ENCODE measurements at places on chromosomes 11 and 22.

GRCh38 chr11:101336155-101336554 is 206.5 kb upstream of the PGR start:
- DNase-seq = no peak

DNA sequence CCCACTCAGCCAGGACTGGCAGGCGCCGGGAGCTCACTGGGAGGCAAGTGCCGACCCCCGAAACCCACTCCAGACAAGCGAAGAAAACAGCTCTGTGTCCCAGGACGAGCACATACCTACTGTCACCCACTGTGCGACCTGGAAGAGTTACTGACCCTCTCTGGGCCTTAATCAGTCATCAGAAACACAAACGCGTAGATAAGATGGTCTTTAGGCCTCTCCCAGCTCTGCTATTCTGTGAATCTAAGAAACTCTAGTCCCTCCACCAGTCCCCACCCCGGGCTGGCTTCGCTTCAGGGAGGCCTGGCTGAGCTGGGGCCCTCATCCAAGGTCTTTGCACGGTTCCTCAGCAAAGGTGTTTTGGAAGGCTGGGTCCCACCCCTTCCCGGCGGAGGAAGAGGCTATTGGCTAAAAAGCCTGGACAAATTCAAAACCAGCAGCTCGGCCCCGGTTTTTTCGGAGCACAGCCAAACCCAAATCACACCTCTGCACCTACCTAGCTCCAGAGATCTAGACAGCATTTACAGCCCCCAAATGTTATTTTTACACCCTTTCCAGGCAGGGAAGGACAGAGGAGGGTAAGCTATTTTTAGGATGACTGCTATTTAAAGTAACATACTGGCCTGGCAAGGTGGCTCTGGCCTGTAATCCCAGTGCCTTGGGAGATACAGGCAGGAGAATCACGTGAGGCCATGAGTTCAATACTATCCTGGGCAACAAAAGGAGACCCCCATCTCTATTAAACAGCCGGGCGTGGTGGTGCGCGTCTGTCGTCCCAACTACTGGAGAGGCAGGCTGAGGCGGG is 13.2 kb upstream of the HDHD5 start:
- DNase-seq = no peak

DNA sequence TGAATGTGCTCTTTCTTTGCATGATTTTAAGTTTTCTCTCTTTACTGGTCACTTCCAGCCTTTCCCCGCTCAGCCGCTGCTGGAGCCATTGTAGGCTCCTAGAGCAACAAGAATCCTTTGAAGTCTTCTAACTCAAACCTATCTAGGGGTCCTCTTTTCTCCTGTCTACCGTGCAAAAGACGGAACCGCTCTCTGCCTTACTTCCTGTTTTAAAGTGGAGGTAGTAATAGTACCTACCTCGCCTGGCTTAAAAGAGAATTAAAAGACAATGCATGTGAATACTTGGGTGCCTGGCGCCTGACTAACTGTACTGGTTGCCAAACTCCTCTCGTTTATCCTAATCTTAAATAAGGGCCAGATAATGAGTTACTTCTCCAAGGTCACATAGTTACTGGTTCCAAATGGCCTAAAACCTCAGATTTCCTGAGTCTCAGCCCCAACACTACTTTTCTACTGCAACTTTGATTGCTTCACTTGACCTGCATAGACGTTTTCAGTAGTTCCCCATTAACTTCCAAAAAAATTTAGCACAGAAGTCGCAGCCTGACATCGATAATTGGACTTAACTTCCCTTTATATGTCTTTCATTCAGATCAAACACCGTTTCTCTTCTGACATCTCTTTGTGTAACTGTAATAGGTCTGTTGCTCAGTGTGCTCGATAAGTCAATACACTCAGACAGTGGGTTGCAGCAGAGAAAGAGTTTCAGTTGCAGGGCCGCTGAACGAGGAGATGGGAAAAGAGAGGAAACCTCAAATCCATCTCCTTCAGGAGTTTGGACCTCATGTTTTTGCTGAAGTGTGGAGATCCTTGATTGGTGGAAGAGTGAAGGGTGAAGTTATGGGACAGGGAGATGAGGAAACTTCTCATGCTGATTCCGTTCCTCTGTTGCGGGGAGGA is 891 bp downstream of the SAMM50 start:
- peak; percentile 14 for DNase-seq

GRCh38 chr22:44260216-44261035 is 52.3 kb downstream of the SHISAL1 start:
- no peak for DNase-seq

DNA sequence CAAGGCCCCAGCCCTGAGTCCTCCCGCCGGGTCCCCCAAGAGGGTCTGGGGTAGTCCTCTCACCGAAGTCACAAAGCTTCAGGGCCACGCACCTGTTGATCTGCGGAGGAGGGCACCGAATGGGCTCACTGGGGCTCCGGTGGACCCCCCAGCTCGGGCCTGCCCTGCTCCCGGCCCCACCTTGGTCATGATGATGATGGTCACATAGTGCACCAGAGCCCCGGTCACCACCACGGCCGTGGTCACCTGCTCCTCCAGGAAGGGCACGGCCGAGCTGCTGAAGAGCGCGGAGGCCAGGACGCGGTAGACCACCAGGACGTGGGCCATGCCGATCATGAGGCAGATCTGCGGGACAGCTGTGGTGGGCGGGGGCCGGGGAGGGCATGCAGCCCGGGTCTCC is 13.5 kb upstream of the SIGIRR start:
- no peak for DNase-seq

- no peak for DNase-seq
Measured at GRCh38 chr11:112537026-112537425, 276.4 kb upstream of the PLET1 start.

- no peak for DNase-seq
Measured at GRCh38 chr11:124068601-124069110, 27.5 kb upstream of the OR10G7 start.

DNA sequence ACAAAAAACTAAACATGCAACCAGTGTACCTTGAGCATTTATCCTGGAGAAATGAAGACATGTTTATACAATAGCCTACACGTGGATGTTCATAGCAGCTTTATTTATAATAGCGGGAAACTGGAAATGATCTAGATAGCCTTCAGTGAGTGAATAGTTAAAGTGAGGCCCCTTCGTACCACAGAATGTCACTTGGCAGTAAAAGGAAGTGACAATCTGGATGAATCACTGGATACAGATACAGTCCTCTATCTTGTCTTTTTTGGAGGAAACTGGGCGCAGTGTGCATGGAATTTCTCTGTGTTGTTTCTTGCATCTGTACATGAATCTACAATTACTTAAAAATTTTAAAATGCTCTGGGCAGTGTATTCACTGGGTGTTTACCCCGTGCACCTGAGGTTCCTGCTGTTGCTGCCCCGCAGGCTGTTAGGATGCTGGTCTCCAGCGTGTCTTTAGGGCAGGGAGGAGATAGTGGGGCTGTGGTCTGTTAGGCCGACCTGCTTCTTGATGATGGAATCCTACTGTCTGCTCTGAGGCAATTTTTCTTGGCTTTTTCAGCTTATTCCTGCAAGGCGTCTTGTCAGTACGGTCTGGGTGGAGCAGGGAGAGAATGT is 23.2 kb downstream of the DERL3 start:
- DNase-seq = no peak

DNA sequence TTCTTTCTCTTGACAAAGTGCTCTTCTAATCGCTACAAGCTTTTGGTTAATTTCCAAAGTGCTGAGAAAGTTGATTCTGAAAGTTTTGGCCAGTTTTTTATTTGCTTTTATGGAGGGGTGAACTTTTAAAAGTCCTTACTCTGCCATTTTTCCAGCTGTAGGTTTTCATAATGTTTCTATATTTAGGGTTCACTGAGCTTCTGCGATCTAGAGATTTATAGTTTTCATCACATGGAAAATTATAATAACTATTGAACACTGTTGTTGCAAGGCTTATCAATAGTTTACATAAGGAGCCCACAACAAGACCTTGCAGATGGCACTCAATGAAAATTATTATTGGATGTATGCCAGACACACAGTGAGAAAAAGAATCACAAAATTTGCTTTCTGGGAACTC is 55.1 kb downstream of the DLG2 start:
- DNase-seq = no peak

GRCh38 chr11:70536051-70536877 is 137.9 kb downstream of the CTTN start:
- no peak for DNase-seq

DNA sequence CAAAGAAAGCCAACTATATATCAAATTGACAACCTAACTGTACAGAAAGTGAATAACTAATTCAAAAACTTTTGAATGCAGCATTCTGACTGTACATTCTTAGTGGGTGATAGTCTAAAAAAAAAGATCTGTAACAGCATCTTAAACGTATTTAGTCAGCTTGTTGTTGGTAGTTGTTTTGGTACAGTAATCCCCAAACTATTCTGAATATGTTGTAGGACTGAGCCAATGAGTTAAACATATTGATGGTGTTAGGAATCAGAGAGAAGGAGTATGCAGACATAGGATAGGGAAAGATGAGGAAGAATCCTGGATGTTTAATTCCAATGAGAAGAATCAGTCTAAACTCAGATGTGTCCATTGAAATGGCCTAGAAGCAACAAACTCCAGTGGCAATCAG is 41.9 kb upstream of the KIRREL3 start:
- DNase-seq = no peak

GRCh38 chr22:20758688-20759087 is 15.2 kb upstream of the SERPIND1 start:
- DNase-seq = no peak

DNA sequence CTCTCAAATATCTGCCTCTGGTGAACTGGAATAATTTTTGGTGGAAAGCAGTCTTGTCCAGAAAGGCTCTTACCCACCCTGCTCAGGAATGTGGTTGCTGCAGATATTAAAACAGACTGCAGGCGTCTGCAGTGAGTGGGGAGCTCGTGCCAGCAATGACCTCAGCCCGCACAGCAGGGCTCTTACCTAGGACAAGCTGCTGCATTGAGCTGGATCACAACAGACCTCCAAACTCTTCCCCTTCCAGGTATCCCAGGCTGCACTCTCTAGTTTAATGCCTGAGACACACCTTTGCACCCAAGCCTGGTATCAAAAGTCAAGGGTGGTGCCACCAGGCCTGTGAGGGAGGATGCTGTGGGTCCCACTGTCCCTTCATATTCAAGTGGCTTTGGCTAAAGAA is 69.7 kb upstream of the CDON start:
- DNase-seq = no peak

GRCh38 chr11:60718524-60719316 is 5.8 kb upstream of the MS4A18 start:
- DNase-seq = no peak

- DNase-seq = no peak
Measured at GRCh38 chr22:36790648-36791047, 14.7 kb upstream of the IFT27 start.

DNA sequence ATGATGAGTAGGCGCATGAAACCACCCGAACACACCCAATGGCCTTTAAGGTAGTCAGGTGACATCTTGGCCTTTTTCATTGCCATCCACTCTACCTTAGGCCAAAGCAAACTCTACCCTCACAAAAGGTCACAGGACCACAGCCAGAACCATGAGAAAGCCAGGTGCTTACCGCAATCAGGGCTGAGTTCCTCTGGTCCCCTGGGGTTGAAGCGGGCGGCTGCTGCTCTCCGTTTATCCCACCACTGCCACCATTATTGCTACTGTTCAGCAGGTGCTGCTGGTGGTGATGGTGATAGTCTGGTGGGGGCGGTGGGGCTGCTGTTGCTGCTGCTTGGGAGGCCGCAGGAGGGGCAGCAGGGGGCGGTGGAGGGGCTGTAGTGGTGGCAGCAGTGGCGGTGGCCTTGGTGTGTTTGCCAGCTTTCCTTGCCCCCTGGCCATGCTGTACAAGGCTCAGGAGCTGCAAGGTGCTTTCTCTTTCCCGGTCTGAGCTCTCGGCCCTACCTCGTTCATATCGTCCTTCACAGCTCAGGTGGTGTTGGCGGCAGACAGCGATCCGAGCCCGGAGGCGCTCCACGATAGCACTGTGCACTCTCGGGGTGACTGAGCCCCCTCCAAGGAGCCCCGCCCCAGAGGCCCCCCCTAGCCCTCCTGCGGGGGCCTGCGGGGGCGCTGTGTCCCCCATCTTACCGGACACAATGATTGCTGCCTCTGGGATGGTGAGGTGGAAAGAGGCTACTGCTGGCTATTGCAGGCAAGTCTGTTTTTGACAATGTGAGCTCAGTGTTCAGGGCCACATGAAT is 1.6 kb downstream of the MAML2 start:
- DNase-seq = no peak
